CD4-positive, alpha-beta T cell treated with Interferon gamma for 1 hour (primary cell): ENCODE measurements at places on chromosomes 7 and 10.

DNA sequence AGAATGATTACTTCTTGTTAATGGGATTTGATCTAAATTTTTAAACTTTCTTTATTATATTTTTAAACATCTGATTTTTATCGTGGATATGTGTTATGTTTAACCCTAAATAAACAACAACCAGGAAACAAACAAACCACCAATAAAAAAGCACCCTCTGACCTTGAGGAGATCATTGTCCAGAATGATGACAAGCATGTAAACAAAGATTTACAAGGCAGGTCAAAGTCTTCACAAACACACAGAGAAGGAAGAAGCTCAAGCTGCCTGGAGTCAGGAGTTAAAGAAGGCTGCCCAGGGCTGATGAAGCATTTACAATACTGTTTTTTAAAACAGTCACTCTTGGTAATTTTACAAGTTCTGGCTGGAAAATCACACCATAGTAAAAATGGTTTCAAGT, 31.0 kb upstream of the EGFR start:
- no peak for DNase-seq

DNA sequence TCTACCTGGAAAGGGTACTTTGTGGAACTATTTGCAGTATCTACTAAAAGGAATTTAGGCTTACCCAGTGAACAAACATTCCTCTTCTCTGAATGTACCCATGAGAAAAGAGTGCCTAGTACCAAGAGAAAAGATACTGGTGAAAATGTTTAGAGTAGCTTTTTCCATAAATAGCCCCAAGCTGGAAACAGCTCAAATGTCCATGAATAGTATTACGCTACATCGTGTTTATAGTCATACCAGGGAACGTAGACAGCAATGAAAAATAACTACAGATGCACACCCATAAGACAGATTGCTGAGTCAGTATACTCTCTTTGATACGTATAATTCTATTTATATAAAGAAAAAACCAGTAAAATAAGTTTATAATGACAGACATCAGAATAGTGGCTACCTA, 285.9 kb downstream of the KLF6 start:
- no peak for DNase-seq

DNA sequence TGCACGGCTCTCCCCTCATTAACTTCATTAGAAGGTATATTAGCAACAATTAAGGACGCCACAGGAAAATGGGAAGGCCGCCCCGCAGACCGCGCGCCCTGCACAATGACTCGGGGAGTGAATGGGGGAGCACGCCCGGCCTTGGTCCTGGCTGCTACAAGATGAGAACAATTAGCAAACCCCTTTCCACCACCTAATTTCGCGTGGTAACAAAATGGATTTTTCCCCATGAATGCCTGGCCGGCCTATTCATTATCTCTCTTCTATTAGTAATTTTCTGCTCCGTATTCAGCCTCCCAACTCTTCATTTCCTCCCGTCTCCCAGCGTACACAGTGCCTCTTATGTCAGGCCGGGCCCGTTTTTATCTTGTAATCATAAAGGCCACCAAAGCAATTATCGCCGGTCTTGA, 346.9 kb downstream of the DNAJB6 start:
- DNase-seq = no peak

DNA sequence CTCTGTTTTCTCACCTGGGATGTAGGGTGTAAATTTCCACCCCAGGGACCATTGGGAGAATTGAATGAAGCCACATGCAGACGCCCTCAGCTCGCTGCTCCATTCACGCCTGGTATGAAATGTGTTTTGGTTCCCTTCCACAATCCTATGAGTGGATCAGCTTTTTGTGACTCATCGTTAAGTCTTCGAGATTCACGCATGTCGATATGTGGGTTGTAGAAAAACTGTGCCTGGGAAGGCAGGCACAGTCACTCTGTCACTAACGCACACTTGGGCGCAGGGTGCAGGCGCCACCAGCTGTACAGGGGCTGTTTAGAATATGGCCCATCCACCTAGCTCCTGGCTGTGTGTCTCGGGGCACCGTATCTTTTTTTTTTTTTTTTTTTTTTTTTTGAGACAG, 64.2 kb upstream of the SH2B2 start:
- no peak for DNase-seq

DNA sequence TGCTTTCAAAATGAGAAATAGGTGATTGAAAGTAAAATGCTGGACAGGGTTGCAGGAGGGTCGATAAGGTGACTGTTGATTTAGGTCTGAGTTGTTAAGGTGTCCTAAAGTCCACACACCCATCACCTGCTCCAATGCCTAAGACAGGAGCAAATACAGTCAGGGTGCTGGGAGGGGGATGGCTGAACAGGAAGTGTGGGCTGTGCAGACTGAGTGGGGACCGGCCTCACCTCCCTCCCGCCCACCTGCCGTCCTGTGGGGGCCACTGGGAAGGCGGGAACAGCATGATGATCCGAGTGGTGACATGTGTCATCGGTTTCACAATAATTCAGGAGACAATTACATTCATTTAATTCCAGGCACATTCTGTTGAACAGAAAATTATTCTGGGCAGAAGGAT, 260.8 kb downstream of the DNAJB6 start:
- DNase-seq = no peak

DNA sequence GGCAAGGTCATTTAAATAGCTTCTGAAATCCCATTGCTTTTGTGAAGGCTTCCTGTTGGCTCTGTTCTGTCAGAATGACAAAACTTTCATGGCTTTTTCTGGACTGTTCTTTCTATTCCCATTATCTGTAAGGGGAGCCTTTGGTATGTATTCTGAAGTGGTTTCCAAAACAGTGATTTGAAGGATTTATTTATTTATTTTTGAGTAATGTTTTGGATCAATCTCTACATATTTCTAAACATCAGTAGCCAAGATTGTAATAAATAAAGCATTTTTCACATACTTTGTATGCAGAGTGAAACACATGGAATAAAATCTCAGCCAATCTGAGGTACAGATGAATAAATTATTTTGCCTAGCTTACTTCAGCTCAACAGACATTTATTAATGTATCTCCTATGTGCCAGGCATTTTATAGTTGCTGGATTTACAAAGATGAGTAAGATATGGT, 121.1 kb downstream of the BBS9 start:
- no peak for DNase-seq

GRCh38 chr7:84654273-84654672, 459.7 kb upstream of the SEMA3A start:
- DNase-seq = no peak

- DNase-seq = no peak
Measured at GRCh38 chr7:106050746-106051117, 61.4 kb downstream of the SYPL1 start.

DNA sequence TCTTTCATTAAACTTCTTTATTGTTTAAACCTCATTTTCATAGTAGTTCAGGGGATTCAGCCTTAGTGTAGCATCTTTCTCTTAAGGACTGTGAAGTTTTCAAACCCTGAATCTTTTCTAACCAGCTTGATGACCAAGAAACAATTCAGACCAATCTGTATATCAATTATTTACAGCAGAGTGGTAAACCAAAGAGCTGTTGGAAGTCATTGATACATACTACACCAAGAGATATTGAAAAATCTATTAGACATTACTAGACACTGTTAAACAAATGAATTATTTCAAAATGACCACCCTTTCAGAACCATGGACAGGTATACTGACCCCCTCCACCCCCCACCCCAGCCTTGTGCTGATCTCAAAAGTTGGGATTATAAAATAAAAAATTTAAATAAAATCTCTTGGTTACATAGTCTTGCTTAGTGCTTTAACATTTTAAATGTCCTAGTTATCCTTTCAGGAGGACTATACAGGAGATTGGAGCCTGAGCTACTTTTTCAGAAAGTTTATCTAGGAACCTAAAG, 143.9 kb upstream of the LSM8 start:
- no peak for DNase-seq
